Amniotic stem cell (primary cell): ENCODE measurements at places on chromosomes 12 and 14.

DNA sequence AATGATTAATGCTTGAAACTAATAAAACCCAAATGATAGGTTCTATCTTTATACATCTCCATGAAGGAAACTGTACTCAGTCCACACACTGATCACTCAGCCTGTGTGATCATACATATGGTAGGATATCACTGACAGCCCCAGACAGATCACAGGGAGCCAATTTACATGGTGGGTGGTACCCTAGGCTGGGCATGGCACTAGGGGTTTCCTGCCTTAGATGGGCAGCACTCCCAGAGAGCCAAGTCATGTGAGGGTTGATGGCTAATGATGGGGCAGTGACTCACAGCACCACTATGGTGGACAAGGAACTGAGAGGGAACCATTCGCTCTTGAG, 89.6 kb upstream of the PTPRR start:
- DNase-seq = no peak

- no peak for DNase-seq
Observed at GRCh38 chr12:105337391-105337790, 6.9 kb downstream of the C12orf75 start.

DNA sequence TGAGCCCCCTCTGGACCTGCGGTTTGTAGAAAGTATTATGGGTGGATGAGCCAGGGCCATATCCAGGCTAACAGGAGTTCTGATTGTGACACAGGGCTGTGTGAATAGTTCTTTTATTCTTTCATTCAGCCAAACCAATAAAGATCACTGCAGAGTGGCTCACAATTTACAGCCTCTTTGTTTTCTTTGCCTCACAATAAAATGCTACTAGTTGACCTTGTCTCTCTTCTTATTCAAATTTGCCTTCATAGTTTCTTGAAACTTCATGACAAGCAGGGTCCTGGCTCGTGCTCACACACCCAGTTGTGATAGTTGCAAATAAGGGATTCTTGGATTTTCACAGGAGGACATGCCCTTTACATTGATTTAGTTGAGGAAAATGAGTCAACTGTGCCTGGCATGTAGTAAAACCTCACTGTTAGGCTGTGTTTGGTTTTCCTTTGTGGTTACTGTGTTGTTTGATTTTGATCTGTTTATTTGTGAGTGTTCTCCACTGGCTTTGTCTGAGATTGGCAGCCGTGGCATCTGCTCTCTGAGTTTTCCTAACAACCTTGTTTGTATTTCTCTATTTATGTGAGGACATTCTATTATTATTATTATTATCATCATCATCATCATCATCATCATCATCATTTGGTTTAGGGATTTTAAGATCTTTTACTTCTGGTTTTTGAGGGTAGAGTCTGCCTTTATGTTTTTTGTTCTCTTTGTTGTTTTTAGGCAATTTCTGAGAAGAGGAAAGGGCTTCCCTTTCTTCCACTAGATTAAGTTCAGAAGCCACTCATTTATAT, 2.7 kb upstream of the KRT6B start:
- DNase-seq = no peak

- DNase-seq = no peak
Observed at GRCh38 chr12:17062267-17063036, 456.5 kb upstream of the LMO3 start.

- no peak for DNase-seq
Observed at GRCh38 chr12:11754256-11754655, 104.8 kb downstream of the ETV6 start.

DNA sequence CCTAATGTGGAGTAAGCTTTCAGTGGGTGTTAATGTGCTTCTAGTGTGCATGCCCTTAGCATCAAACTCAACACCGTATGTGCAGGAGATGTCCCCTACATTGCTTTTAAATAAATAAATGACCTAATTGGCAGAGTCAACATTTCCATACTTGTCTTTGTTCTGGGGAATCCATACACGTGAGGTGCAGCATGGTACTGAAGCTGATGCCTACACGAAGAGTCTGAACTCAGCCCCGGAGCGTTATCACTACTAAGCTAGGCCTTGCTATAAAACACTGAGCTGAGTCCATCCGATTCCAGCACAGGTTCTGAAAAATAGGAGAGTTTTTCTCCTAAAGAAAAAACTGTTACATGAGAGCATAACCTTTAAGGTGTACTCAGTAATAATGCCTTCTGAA, 125.0 kb upstream of the DYRK2 start:
- DNase-seq = no peak

DNA sequence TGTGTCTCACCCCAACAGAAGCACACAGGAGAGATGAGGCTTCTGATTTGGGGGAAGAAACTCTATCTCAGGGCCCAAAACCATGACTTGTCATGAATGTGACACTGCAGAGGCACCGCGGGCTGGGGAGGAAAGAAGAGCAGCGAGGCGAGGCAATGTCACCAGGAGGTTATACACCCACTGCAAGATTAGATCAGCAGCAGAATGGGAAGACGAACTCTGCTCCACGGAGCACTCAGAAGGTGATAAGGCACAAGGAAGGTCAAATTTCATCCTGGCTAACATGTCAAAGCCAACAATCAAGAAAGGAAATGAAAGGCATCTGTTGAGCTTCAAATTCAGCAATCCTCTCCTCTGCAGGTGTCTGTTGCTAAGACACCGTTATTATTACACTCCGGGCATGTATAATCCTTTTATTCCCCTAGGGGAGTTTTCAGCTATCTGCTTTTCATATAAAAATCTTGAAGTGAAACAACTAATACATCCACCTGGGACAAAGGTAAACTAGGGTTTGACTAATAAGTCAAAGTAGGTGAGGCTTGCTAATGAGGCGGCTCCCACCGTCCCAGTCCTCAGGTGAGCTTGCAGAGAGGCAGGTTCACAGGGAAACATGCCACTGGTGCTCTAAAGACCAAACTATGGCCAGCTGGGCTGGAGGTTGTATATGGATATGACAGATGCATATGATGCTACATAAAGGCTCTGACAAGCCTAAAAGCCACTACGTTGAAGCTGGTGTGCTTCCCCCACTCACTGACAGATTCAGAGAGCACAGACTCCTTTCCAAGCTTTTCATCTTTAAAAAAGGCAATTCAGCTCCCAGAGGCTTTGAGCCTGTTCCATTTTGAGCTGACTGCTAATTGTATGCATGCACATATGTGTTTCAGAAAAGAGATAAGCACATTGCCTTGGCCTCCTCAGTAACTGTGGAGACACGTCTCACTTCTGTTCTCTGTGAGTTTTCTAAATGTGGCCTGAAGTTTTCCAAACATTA, 221.2 kb downstream of the NELL2 start:
- DNase-seq = no peak

DNA sequence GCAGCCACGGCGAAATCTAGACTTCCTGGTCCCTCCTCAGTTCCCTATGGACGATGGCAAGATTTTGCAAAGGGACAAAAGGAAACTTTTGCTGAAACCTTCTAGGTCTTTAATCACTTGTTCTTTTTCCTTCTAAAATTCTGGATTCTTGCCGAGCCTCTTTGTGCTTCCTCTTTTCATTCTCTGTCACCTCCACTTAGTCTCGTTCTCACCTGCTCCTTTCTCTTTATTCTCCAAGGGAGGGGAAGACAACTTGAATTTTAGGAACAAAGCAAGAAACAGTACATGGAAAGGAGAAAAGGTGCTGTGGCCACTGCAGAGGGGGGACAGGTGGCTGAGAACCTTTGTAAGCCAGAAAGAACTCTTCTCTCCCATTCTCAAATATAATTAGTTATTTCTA, 194.8 kb downstream of the CACNA1C start:
- no peak for DNase-seq

- peak; percentile 39 for DNase-seq
Observed at GRCh38 chr14:26765768-26766520, 168.1 kb upstream of the NOVA1 start.

GRCh38 chr12:107126796-107127481, 33.6 kb upstream of the CRY1 start:
- peak; percentile 58 for DNase-seq

GRCh38 chr12:32039917-32040575, 66.6 kb upstream of the BICD1 start:
- no peak for DNase-seq

- DNase-seq = no peak
Observed at GRCh38 chr12:71848212-71848611, 8.7 kb downstream of the TBC1D15 start.

DNA sequence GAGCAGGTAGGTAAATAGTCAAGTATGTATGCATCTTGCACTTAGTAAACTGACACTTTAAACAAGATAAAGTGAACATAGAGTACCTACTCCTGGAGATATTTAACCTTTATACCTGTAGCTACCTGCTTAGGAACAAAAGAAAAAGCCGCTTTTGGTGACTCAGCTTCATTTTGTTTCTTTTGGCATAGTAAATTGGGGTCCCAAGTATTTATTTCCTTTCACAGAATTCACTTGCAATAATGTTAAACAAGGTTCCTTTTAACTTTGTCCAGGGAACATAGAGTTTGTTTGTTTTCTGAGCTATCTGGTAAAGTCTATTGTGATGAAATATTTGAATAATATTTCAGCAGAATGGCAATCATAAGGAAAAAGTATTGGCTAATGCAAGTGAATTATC, 20.0 kb downstream of the SLCO1B3 start:
- DNase-seq = no peak

DNA sequence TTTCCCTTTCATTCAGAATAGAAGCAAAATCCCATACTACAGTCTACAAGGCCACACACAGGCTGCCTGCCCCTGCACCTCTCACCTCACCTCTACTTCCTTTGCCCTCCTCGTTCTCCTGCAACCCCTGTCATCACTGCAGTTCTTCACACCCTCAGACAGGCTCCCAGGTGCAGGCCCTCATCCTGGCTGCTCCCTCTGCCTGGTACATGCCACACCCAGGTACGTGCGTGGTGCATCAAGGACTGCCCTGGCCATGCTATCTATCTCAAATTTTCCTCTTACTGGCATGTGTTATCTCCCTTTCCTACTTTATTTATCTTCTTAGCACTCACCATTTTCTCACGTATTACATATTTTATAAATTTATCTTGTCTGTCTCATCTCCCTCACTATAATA, 24.3 kb downstream of the TM7SF3 start:
- no peak for DNase-seq

- DNase-seq = peak; percentile 57
Observed at GRCh38 chr12:121795034-121795968, 1.8 kb upstream of the RHOF start.

GRCh38 chr12:21831791-21832344, 57.4 kb upstream of the KCNJ8 start:
- DNase-seq = peak; percentile 17

DNA sequence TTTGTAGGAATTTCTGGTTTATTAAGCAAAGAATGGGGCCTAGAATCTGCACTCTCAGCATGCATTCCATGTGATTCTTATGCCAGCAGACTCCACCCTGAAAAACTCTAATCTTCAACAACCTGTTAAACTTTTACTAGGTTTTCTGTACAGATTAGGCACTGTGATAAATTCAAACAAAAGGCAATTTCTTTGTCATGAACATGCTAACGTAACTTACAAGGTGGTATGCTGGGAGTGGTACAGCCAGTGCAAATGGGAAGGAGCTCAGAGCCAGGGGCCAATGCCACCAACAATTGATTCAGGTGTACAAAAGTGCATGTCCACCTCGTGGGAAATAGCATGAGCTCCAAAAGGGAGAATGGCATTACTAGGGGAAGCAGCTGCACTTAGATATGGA, 83.0 kb downstream of the PPFIBP1 start:
- DNase-seq = no peak

DNA sequence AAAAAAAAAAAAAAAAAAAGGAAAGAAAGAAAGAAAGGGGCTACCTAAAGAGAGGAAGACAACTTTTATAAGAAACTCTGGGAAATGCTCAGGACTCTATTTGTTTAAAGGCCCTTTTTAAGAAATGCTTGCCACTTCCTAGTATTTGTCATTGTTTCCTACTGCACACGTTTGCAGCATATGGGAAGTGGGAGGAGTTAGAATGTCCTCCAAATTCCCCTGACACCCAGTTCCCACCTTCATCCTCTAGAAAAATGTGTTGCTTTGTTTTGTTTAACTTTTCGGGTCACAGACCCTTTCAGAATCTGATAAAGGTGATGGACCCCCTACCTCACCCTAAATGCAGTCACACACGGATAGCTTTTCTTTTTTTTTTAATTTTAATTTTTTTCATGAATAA, 40.8 kb downstream of the NINJ2 start:
- no peak for DNase-seq

DNA sequence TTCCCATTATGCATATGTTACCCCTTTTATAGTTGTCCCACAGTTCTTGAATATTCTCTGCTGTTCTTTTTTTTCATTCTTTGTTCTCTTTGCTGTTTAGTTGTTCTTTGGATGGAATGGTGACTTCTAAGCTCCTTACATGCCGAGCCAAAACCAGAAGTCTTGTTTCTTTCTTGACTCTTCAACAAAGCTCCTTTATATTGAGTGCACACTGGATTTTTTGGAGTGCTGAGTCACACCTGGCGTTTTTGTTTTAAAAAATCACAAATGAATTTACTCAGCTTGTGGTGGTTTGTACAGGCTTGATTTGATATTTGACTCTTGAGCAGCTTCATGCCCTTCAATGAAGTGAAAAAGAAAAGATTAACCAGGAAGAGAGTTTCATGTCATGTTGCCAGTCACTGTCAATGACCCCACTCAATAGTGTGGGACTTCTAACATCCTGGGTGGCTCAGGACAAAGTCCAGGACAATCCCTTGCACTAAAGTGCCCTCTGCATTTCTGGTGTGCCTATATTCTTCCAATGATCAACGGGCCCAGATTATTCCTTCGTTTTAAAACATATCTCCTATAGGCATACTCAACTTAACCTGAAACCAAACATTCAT, 112.4 kb upstream of the SLC38A4 start:
- DNase-seq = no peak

- no peak for DNase-seq
Observed at GRCh38 chr14:101840649-101841369, 79.3 kb downstream of the PPP2R5C start.

GRCh38 chr12:50400104-50400637, 514 bp upstream of the LARP4 start:
- no peak for DNase-seq

DNA sequence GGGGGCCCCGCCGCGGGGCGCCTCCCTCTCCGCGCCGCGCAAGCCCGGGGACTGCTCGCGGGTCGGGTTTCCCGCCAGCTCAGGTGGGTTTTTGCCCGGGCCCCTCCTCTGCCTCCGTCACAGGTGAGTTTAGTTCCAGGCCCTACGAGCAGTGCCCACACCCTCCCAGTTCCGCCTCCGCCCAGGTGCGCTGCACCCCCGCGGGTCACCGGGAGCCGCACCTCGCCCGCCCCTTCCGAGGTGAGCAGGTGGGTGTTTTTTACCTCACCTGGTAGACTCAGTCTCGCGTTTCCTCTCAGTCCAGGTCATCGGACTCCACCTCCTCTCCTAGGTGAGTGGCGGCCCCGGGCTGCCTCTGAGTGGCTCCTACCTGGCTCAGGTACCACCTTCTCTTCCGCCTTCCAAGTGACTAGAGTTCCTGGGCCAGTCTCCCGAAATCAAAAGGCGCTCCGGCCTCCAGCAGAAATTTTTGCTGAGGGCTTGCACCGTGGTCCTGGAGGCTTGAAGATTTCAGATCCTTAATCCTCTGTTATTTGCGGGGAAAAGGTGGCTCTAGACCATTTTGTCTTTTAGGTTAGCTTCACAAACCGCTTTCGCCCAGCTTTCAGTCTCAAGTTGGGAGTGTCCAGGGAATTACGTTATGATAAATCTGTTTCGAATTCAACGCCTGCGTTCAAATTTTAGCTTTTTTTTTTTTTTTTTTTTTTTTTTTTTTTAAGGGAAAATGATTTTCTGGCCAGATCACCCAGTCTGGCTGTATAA, at the start of gene TMEM30B:
Gene TMEM30B, minus strand, starts transcription at position 153 of the 762 bp plus-strand sequence. CDS start 191 bp downstream, outside the sequence.
- no peak for DNase-seq

- no peak for DNase-seq
Observed at GRCh38 chr14:102622262-102622885, 29.9 kb downstream of the RCOR1 start.
